Right cardiac atrium (tissue), 5 donors: ENCODE measurements at places on chromosomes 3 and 15.

GRCh38 chr3:159922861-159923312 lies 65.7 kb upstream of the IL12A start:
- no peak for DNase-seq

DNA sequence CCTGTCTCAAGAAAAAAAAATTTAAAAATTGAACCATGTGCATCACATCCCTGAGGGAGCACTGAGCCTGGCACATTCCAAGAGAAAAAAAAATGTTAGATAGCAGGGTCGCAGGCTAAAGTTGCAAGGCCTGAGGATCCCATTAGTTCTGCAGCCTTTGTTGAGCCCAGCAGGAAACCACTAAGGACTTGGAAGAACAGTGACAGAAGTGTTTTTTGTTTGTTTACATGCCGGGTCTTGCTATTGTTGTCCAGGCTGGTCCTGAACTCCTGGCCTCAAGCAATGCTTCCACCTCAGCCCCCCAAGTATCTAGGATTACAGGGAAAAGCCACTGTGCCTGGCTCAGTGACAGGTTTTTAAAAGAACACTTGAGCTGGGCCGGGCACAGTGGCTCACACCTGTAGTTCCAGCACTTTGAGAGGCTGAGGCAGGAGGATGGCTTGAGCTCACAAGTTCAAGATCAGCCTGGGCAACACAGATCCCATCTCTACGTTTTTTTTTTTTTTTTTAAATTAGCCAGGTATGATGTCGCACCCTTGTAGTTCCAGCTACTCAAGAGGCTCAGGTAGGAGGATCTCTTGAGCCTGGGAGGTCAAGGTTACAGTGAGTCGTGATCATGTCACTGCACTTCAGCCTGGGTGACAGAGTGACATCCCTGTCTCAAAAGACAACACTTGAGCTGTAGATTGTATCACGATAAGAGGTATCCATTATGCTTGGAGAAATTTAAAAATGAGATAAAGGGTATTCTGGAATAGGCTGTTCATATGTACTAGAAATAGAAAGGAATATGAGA lies 15.2 kb downstream of the CHAC1 start:
- DNase-seq, result no peak

DNA sequence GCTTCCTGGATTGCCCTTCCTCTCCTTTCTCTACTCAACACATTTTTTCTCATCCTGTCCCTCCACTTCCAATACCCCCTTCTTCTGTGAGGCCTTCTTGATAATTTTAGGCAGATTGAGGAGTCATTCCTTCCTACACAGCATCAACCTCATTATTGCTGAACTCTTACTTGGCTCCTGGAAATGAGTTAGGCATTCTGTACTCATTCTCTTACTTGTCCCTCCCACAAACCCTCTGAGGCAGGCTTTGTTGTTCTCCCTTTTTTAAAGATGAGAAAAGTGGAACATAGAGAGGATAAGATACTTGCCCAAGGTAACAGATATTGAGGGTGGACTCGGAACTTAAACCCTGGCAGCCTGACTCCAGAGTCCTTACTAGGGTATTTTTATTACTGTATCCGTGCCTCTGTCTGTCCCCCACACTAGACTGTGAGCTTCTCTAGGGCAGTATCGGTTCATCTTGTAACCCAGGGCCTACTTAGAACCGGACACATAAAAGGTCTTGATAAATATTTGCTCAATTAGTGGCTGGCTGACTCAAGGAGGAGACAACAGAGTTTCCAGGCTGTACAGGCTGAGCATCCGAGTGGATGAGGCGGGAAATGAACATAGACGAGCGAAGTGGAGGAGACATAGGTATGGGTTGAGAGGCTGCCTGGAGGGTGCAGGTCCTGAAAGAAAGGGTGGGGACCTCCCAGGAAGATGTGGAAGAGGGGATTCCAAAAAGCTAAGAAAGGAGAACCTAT lies 148.7 kb upstream of the ATP2B2 start:
- DNase-seq, result no peak

DNA sequence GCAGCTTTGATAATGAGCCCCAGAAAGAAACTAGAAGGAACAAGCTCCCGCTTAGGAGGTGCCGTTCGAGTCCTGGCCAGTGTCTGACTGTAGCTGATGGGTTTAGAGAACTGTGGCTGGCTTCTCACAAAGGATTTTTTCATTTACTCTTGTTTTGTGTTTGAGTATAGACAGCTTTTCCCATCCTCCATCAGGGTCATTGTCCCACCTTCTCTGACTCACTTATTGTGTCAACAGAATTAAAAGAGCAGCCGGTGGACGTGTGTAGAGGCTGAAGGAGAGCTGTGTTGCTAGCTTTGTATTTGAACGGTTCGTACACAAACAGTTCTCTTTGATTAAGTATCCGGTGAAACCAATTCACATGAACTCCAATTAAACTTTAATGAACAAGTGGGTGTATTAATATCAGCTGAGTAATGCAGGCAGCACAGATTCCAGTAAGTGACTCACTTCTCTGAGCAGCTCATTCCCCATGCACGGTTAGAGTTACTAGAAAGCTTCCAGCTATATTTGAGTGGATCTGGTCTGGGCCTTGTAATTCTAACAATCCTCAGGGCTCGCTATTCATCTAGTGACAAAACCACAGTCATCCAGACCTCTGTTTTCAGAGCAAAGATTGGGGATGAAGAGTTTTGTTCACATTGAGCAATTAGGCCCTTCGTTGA lies 141.0 kb downstream of the LPP start:
- no peak for DNase-seq

DNA sequence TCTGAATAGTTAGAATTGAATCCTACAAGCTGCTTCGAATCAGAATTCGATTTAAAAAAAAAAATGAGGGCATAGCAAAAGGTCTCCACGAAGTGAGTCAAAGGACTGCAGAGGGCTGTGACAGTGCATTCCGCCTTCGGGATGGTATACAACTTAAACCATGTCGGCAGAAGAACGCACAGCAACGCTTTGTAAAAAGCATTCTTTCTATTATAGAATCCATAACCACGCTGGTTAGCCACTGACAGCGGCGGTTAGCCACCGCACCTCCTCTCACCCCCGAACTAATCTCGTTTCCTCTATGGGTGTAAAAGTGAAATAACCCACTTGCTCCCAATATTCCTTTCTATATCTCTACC lies 664 bp upstream of the PIK3CA start:
- DNase-seq, result peak; percentile 21
